ENCODE measurements at places on chromosomes 3 and 15. TPM values are rescaled to one million over a fixed set of nuclear protein-coding genes. Genes with fewer than 3 reads are reported as not detected.

ITPKA gene
- total RNA-seq: 1.8 TPM

HGD gene
- total RNA-seq: 0.57 TPM

SOX2 gene
- not detected for total RNA-seq

TF gene
- 4.0 TPM for total RNA-seq

GPR15 gene
- total RNA-seq: not detected

RHOV gene
- total RNA-seq: 0.82 TPM

MYLK gene
- total RNA-seq: 74.7 TPM

BHLHE40 gene
- 36.1 TPM for total RNA-seq

SI gene
- total RNA-seq: not detected

SATB1 gene
- 23.3 TPM for total RNA-seq

FANCD2 gene
- total RNA-seq: 26.8 TPM

LRRC58 gene
- total RNA-seq: 39.5 TPM

TP63 gene
- total RNA-seq: 0.18 TPM

PLAAT1 gene
- 0.90 TPM for total RNA-seq

PCSK6 gene
- 0.81 TPM for total RNA-seq

All from fibroblast of the aortic adventitia (primary cell).